ENCODE measurements at places on chromosomes 1 and 21.
A peak's percentile ranks its signal among the peaks of the same experiment; 100 is the strongest.

DNA sequence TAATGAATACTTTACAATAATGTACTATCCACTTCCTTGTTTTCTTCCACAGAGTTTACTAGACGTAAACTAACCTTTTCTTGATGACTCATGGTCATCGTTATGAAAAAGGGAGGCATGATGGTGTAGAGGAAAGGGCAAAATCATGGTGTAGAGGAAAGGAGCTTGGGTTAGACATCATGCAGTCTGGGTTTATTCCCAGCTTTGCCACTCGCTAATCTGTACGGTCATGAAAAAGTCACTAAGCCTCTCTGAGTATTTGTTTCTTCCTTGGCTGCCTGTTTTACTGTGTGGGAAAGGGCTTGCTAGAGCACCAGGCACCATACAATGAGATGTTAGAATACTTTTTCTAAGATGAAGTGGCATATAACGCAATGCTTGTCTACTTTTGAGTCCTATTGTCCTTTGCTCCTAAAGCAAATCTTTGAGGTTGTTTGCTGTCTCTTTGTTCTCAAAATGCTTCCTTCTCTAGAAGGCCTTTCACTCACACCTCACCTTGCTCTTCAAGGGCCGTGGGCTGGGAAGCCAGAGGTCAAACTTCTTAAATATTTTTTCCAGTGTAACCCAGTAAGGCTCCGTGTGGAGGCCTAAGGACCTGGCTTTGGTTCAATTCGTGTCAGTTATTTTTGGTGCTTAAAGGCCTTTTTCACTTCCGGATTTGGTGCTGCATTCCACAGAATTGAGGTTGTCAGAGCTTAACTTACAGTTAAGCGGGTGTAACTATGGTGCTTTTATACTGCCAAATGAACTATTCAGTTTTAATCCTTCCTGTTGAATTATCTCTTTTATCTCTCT is 9.9 kb upstream of the ETV3 start:
- DNase-seq: no peak

DNA sequence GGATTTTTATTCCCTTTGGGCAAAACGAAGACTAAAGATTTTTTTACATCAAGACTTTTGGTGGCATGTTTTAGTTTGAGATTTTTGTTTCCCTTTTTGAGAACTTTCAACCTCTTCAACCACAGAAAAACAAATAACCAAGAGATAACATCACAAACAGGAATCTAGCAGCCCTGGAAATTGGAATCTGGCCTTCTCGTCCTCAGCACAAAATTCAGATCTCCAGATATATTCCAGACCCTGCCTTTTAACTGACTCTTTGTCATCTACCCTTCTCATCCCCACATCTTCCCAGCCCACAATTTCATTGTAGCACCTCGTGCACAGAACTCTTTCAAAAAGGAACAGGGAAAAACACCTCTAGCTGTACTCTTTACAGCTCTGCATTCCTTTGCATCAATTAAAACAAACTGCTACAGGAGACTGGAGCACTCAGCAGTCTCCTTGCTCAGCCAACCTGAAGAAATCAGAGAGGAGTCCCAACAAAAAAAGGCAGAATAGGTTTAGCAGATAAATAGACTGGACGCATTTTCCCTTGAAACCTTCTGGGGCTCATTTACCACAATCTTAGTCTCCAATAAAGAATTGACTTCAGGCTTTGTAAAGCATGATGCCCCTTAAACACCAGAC is 251.0 kb downstream of the TTLL7 start:
- DNase-seq: no peak

DNA sequence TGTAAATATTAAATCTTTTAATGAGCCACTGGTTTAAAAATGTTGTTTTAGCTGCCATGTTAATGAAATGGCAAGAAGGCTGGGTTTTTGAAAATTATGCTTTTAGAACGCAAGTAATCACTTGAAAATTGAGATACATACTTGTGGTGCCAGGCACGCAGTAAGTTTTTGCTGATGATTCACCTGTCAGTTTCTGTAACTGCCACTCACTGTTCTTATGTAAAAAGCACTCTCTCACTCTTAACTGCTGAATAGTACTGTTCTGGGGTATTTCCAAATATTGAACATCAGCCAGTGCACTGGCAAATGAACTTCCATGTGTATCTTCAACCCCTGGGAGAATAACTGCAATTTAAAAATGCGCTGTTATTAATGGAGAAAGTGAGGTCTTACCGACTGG is 17.9 kb downstream of the LGALS8 start:
- no peak for DNase-seq

- DNase-seq: no peak
Measured at GRCh38 chr1:202857136-202857610, 31.8 kb downstream of the RABIF start.

GRCh38 chr1:54811066-54811465 is 9.9 kb upstream of the TTC22 start:
- no peak for DNase-seq

- DNase-seq: no peak
Measured at GRCh38 chr1:222557148-222557547, 9.2 kb upstream of the HHIPL2 start.

DNA sequence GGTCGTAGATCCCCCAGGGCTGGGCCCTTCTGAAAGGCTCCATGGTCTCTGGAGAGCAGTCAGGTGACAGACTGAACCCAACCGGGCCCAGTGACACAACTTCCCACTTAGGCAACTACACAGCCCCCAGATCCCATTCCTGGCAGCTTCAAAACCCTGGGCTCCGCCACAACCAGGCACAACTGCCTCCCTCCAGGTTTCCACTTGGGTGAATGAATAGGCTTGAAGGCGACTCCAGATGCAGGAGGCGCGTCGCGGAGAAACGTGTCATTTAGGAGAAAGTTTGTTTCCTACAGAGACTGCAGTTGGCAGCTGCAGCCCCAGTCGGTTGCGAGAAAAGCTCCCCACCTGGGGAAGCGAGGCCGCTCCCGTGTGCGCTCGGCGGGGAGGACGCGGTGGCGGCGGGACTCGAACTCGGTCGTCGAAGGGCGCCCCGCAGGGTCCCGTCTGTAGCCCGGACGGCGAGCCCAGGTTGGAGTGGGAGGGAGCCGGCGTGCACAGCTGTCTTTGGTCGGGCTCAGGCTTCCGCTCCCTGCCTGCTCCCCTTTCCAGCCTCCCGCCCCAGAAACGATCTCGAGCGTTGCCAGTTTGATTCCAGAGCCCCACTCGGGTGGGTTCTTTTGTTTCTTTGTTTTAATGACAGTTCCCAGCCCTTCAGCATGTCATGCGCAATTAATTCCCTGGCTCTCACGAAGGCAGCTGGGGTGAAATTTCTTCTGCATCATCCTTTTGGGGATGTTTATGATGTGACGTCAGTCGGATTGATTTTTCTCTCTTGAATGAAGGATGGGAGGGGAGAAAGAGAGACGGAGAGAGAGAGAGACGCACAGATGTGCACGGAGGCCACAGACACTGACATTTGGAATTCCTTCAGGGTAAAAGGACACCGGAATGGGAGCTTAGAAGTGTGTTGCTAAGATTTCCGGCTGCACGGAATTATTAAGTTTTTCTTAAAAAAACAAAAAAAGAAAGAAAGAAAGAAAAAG is 862 bp upstream of the SGIP1 start:
- DNase-seq: peak; percentile 84

DNA sequence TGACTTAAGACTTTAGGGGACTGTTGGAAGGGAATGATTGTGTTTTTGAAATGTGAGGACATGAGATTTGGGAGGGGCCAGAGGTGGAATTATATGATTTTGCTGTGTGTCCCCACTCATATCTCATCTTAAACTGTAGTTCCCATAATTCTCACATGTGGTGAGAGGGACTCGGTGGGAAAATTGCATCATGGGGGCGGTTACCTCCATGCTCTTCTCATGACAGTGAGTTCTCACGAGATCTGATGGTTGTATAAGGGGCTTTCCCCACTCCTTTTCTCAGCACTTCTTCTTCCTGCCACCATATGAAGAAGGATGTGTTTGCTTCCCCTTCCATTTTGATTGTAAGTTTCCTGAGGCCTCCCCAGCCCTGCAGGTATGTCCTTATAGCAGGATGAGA is 35.0 kb upstream of the SCAF4 start:
- no peak for DNase-seq

- peak; percentile 29 for DNase-seq
Measured at GRCh38 chr1:217188280-217189237, 442.3 kb downstream of the GPATCH2 start.

DNA sequence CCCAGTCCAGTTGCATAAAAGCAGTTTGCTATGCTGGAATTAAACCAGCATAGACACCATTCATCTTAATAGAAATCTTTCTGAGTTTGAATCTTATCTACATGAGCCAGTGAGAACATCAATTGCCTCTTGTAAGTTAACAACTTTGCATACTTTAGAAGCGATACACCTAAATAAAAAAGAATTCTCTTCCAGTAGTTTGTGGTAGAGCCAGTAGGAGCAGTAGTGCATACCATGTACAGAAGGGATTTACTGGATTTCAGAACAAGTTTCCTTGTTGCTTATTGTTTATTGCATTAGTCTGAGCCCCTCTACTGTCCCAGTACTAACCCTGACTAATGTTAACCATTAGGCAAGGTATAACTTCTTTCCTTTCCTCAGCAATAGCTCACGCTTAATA is 313.1 kb downstream of the TGFB2 start:
- DNase-seq: no peak

- DNase-seq: no peak
Measured at GRCh38 chr1:248590055-248590454, 7.4 kb downstream of the OR2T10 start.
